Osteoblast (primary cell): ENCODE measurements at places on chromosomes 7 and 10. TPM values are rescaled to one million over a fixed set of nuclear protein-coding genes. Genes with fewer than 3 reads are reported as not detected.

DNA sequence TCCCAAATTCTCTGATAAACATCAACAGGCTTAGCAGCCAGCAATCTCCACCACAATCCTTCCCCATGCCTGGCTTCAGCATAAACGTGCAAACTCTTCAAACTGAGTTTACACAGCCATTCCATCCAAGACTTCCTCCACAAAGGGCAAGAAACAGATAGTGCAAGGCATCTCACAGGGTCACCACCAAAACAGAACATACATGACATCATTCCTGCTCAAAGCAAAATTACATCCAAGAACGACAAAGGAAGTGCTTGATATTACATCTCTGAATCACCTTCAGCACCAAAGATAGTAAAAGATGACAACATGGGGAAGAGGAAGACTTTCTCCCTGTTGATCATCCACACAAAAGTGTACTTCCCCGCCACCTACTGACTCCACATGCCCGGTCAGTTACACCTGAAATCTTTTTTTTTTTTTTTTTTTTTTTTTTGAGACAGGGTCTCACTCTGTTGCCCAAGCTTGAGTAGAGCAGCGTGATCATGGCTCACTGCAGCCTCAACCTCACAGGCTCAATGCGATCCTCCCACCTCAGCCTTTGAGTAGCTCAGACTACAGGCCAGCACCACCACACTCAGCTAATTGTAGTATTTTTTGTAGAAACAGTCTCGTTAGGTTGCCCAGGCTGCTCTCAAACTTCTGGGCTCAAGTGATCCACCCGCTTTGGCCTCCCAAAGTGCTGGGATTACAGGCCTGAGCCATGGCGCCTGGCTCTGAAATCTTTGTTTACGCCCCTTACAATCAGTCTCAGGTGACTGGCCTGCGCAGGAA is 127.5 kb downstream of the PARD3 start:
- DNase-seq, result no peak

DNA sequence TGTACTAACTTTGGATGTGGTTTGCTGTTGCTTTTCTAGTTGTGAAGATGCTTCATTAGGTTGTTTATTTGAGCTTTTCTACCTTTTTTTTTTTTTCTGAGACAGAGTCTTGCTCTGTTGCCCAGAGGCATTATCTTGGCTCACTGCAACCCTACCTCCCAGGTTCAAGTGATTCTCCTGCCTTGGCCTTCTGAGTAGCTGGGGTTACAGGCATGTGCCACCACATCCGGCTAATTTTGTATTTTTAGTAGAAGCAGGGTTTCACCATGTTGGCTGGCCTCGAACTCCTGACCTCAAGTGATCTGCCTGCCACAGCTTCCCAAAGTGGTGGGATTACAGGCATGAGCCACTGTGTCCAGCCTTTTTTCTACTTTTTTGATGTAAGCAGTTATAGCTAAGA is 93.7 kb downstream of the ADAM22 start:
- DNase-seq, result no peak

GRCh38 chr10:34346516-34347100 is 468.5 kb downstream of the PARD3 start:
- DNase-seq, result no peak

- no peak for DNase-seq
Observed at GRCh38 chr7:93374345-93374940, 142.3 kb downstream of the VPS50 start.

DNA sequence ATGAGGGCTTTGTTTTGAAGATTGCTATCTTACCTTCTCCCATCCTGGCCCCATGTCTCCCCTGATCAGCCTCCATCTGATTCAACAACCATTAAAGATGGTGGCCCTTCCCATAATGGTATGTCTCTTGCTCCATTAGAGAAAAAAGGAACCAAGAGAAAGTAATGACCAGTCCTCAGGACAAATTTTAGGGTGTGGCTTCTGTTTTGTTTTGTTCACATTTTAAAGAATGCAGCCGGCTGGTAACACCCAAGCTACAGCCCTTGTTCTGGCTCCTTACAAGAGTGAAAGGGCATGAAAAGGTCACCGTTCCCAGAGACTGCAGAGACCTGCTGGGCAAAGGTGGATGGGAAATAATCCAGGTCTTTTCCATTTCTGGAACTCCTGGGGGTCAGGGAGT is 287.9 kb upstream of the NEBL start:
- DNase-seq, result no peak

DNA sequence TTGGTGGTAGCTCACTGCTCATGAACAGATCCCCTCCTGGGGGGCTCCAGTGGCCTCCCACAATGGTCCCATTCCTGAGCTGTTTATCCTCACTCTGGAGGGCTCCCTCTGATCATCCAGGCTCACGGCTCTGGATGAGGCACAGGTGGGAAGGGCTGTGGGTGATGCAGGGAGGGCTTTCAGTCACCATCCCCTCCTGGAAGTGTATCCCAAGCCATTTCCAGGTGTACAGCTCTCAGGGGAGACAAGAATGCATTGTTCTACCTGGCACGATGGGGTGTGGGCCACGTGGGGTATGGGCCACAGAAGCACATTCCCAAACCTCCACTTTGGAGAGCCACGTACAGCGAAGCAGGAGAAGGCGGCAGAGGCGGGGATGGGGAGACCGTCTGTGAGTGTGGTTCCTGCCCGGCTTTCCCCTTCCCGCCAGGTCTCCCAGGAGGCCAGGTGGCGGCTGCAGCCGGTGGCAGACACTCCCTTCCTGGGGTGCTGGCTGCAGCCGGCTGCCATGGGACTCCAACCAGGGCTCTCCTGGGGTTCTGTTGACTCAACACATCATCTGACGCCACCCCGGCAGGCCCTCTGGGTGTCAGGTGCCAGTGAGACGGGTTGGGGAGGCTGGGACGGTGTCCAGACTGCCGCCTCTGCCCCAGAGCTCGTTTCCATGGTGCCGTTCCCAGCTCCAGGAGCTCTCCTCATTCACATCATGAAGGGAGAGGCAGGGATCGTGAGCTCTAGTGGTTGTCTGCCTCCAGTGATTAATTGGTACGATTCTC is 169.7 kb upstream of the RHEB start:
- peak; percentile 74 for DNase-seq

DNA sequence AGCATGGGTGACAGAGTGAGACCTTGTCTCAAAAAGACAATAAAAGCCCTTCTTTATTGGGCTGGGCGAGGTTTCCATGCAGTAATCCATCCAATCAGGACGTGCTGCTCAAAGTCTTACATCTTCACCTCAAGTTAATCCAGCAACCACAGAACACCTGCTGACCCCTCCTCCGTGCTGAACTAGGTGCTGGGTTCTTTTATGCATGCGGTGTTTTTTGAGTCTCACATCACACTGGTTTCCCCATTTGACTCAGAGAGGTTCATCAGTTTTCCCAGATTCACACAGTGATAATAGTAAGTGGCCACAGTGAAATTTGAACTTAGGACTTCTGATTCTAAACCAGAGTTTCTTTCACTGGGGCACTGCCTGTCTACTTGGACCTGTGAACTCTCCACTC is 58.3 kb upstream of the GTF2I start:
- DNase-seq, result no peak

- DNase-seq, result no peak
Observed at GRCh38 chr10:50648089-50648934, 24.6 kb upstream of the SGMS1 start.

GRCh38 chr7:135510592-135511183 is 786 bp upstream of the CNOT4 start:
- DNase-seq, result no peak

GRCh38 chr7:107164092-107164491 is 4.7 kb upstream of the HBP1 start:
- DNase-seq, result no peak

DNA sequence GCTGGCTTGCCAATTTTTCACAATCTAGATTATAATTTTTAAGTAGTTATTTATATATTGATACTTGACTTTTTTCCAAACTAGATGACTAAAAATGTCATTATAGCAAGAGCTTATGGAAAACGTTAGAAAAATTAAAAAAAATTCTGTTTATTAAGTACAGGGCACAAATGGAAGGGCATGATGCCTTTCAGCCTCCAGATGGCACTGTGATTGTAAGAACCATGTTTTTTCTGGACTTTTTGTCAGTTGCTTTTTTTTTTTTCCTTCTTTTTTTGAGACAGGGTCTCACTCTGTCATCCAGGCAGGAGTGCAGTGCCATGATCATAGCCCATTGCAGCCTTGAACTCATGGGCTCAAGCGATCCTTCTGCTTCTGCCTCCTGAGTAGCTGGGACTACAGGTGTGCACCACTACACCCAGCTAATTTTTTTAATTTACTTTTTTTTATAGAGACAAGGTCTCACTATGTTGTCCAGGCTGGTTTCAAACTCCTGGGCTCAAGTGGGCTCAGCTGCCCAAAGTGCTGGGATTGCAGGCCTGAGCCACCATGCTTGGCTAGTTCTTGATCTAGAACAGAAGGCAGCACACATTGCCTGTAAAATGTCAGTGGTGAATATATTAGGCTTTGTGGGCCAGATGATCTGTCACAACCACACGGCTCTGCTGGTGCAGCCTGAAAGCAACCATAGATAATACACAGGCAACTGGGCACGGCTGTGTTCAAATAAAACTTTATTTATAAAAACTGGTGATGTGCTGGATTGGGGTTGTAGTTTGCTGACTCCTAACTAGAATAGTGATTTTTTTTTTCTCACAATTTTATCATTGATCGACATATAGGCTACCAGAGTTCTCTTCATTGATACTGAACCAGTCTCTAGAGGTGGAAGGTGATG is 27.4 kb downstream of the UCMA start:
- no peak for DNase-seq

- DNase-seq, result no peak
Observed at GRCh38 chr10:103528549-103528948, 35.0 kb downstream of the NEURL1 start.

The EBLN1 gene
- not detected in 2 replicates for total RNA-seq

DNA sequence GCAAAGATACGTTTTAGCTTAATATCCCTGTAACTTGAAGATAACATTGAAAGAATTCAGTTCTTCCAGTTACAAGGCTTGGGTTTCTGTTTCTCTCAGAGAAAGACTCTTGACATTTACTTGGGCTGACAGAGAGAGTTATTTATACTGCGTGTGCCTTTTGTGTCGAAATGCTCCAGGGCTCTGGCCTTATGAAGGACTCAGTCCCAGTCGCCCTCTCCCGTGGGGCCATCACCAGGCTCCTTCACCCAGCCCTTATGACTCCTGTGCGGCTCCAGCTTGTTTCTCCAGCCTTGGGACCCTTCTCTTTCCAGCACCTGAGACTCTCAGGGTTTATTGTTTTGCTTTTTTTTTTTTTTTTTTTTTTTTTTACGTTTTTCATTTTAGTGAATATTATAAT is 242.3 kb upstream of the DKK1 start:
- DNase-seq, result no peak

DNA sequence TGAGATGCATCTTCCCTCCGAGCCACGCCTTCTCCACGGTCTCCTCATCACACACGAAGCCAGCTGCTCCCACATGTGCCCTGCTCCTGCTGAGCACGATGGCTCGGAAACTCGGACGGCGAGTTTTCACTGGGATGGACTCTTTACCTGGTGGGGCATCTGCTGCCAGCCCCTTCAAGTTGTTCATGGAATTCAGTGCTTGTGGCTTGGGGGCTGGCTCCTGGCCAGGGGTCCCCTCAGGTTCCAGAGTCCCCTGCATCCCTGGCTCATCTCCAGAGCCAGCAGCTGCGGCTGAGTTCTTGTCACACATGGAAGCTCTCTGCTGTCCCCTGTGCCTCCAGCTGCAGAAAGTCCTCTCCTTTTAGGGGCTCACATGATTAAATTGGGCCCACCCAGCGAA is 654.0 kb downstream of the SDK1 start:
- no peak for DNase-seq

The PANK1 gene
- total RNA-seq, result 5.8 and 9.7 TPM in 2 replicates

- no peak for DNase-seq
Observed at GRCh38 chr7:127876393-127876792, 154.8 kb downstream of the LRRC4 start.

The RADIL gene
- total RNA-seq, result 0.29 and 1.1 TPM in 2 replicates

GRCh38 chr10:98323221-98324164 is 55.5 kb upstream of the LOXL4 start:
- peak; percentile 94 for DNase-seq

The VIPR2 gene
- not detected in 2 replicates for total RNA-seq

DNA sequence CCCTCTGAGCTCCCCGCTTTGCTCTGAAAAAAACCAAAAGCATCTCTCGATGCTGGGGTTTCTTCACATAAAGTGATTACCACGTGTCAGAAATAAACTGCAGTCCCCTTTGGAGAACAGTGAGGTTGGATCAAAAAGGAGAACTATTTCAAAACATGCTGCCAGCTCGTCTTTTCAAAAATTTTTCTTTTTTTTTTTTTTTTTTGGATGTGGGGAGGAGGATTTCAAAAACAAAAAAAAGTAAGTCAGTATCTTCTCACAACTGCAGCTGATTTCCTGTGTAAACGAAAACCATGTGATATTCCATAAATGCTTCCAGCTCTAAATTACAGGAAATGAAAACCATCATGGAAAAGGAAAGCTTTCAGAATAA is 155.0 kb upstream of the LYZL2 start:
- no peak for DNase-seq

DNA sequence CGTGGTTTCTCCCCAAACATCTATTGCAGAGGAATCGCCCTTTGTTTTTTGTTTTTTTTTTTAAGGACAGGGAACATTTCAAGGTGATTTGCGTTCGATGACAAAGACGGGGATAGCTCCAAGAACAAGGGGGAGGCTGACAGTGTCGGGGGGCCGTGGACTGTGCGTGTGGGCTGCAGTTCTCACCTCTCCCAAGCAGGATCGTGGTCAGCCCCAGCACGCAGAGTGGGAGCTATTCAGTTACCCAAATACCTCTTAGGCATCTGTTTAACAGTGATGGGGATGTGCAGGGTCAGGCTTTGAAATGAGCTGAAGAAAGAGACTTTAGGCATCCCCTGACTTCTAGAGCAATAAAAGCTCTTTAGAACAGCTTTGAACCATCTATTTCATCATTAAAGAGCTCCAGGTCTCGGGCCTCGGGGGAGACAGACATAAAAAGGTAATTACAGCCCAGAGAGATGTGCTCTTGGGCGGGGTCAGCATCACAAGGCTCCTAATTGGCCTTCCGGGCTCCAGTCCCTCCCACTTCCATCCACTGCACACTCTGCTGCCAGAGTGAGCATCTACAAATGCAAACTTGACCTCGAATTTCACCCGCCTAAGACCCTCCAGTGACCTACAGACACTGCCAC is 97.3 kb downstream of the MYL10 start:
- DNase-seq, result peak; percentile 73

- DNase-seq, result peak; percentile 37
Observed at GRCh38 chr10:29131952-29132547, 156.8 kb upstream of the LYZL1 start.

DNA sequence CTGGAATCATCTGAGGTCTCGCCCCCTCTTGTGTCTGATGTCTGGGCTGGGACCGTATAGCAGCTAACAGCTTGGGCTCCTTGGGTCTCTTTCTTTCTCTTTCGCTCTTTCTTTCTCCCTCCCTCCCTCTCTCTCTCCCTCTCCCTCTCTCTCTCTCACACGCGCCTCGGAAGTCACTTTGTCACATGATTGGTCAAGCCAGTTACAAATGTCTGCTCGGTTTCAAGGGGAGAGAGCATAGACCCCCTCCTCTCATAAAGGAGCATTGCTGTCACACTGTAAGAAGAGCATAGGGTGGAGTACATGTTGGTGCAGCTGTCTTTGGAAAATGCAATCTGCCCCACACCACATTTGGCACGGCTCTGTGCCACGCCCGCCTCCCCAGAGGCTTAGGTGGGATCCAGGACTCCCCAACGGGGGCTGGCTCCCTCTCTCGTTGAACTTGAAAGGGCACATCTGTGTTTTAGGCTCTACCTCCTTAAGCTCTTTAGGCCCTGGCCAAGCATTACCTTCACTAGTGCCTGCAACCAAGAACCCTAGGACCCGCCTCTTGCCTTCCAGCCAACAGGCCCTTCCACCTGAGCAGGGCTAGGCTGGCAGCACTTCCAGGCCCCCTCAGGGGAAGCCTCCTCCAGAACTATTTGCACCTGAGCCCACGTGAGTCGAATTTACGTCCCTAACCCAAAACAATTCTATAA is 61.9 kb upstream of the CACUL1 start:
- no peak for DNase-seq
